ENCODE measurements at places on chromosomes 5 and 9.

- DNase-seq = no peak
Measured at GRCh38 chr5:81506378-81506777, 112.4 kb upstream of the ACOT12 start.

DNA sequence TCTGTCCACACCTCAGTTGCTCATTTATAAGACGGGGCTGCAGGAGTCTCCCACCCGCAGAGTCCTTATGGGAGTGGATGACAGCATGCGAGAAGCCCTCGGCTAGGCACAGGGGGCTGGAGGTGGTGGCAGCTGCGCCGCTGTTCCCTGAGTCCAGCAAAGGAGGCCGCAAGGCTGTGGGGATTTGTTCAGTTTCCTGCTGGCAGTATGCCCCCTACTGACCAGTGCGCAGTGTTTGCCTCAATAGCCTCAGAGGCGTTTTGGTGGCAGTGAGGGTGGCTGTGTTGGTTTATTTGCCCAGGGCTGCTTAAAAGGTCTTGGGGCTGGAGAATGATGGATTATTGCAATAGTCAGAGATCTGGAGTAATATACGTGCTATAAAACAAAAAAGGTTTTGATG, 176.3 kb upstream of the OTULINL start:
- DNase-seq = no peak

DNA sequence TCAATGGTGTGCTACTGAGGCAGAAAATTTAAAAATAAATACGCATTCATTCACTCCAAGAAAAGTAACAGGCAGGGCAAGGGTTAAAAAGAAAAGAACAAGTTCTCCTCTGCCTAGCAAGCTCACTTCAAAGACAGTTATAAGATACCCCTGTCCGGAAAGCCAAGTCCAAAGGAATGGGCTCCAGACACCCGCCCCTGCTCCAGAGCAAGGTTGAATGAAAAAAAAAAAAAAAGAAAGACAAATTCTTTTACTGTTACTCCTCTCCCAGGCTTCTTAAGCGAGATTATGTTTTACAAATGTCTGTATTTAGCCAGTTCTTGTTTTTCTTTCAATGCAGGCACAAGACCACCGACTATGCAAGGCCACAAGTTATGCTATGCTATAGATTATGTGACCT, 9.1 kb upstream of the ANXA2R start:
- no peak for DNase-seq

GRCh38 chr5:439181-439580, 3.8 kb upstream of the EXOC3 start:
- no peak for DNase-seq

DNA sequence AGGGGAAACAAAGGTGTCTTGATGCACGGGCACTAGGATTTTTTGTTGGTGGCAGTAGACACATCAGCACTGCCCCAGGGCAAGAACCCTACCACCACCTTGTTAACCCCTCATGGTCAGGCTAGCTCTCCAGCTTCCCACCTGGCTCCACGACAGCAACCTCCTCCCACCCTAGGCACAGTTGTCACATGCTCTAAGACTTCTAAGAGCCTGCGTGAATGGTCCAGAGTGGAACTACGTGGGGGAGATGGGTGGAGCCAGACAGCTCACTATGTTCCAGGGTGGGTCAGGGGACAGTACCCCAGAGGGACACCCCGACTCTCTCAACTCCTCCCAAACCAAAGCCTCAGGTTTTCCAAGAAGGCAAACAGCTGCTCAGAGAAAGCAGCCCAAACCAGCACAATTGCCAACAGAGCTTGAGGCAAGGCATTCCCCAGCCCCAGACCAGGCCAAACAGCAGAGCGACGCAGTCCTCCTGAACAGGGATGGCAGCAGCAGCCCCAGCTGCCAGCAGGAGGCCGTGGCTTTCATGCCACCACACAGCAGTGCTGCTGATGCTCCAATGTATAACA, 78.0 kb downstream of the NRG2 start:
- DNase-seq = no peak

GRCh38 chr5:99315413-99316183, 386.8 kb upstream of the CHD1 start:
- DNase-seq = no peak

DNA sequence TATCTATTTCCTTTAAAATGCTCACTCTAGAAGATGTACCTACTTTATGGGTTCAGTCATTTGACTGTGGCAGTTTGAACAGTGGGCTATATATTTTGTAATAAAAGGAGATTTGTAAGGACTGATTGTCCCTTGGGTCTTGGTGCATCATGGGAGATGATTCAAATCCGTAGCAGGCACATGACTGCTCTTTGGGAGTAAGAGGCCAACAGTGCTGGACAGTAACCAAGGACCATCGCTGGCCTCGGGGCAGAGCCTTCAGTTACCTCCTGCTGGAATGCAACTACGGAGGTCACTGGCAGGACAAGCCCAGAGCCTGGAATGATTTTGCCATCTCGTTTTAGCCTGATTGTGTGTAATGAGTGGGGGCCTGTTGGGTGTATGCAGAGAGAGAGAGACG, 7.0 kb upstream of the MAMDC2 start:
- DNase-seq = no peak

All from omental fat pad (tissue), 4 donors.